NCI-H1105 treated with DMSO at 0.1 percent for 48 hours (cell line): ENCODE measurements at places on chromosomes 6 and 20.

GRCh38 chr6:13554929-13555333 lies 19.5 kb upstream of the SIRT5 start:
- DNase-seq: no peak

GRCh38 chr6:138416206-138416605 lies 12.2 kb downstream of the HEBP2 start:
- no peak for DNase-seq

DNA sequence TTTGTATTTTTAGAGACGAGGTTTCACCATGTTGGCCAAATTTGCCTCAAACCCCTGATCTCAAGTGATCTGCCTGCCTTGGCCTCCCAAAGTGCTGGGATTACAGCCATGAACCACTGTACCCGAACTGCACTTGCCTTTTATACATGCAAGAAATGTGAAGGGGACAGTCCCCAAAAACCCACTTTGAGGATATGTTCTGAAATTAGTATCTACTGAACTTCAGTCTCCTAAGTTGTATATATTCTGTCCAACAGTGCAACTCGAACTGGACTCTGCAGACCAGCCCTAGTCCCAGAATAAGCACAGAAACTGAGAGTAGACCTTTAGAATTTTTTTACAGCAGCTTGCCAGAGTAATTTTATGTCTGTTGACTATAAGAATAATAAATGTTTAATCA lies 28.5 kb downstream of the BACH2 start:
- DNase-seq: no peak

GRCh38 chr6:106529438-106529837 lies 99.9 kb downstream of the RTN4IP1 start:
- DNase-seq: no peak

DNA sequence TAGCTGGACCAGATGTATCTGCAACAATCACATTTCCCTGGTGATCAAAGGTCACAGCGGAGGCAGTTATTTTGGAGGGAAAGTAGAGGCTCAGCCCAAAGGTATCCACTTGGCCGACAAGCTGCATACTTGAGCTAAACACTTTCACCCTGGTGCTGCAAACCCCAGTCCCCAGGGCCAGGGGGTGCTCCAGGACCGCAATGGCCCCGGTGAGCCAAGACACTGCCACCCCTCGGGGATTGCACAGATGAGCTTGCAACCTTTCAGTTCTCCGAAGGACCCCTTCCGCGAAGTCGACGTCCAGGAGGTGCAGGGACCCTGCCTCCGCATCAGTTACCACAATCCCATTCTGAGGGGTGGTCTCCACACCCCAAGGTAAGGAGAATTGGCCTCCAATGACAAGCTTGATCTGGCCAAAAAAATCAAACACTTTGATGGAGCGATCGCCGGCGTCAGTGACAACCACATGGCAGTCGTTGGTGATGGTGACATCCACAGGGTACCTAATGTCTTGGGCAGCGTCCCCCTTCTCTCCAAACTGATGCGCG lies 823 bp downstream of the NHLRC1 start:
- no peak for DNase-seq

DNA sequence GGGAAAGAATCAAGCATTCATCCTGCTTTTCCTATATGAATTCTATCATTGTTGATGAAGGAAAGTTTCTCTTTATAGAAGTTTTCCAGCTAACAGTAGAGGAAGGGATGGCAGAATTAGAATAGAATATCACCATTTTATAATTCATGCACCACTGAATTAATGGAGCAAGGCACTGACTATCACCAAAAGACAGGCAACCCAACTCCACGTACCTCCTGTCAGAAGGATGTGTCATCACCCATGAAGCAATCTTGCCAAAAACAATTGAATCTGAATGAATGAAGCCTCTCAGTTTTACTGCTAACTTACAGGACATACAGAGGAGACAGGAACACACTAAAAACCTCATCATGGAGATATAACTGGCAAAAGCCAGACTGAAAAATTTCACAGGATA lies 122.4 kb downstream of the NFATC2 start:
- DNase-seq: no peak

- DNase-seq: no peak
Observed at GRCh38 chr20:47036091-47036870, 141.6 kb downstream of the EYA2 start.

- no peak for DNase-seq
Observed at GRCh38 chr20:1964659-1965405, 29.0 kb downstream of the PDYN start.

- DNase-seq: peak; percentile 51
Observed at GRCh38 chr6:148854096-148854495, 107.3 kb downstream of the UST start.

- no peak for DNase-seq
Observed at GRCh38 chr6:94859924-94860323, 717.4 kb upstream of the MANEA start.

GRCh38 chr6:165662041-165662748 lies 846 bp downstream of the PDE10A start:
- peak; percentile 55 for DNase-seq
